ENCODE measurements at places on chromosomes 16 and 17.

GRCh38 chr17:69144331-69145255, 2.9 kb upstream of the ABCA6 start:
- DNase-seq = no peak

DNA sequence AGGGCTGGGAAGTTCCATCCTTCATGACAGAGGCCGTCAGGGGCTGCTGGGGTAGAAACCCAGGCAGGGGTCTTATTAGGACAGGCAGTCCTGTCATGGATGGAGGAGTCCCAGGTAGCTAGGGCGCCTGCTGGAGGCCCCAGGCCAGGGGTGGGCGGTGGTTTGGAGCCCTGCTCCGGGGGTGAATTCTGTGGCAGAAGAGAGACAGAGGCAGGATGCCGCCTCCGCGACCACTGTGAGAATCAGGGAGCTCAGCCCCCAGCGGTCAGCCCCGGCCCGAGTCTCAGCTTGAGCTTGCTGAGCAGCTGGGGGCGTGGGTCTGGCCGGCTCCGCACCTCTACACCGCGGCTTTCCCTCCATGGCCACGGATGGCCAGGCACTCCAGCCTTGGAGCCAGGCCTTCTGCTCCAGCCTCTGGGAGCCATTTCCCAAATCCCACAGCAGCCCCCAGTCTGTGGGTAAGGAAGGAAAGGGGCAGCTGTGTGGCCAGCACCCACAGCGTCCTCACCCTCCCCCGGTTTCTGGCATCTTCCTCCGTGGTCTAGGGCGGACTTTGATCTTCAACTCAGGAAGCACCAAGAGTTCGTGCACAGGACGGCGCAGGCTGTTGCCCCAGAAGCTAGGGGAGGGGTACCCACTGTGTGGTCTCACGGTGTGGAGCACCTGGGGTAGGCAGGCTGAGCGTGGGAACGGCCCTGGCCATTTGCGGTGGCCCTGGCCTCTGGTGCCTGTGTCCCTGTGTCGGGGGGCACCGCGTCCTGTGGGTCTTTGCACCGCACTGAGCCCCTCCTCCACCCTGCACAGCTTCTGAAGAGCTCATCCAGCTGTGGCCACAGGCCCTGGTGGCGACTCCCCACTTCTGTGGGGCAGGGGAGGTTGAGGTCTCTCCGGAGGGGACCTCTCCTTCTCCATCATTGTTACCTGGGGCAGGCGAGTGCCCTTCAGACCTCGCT, 14.1 kb downstream of the CD7 start:
- DNase-seq = no peak

DNA sequence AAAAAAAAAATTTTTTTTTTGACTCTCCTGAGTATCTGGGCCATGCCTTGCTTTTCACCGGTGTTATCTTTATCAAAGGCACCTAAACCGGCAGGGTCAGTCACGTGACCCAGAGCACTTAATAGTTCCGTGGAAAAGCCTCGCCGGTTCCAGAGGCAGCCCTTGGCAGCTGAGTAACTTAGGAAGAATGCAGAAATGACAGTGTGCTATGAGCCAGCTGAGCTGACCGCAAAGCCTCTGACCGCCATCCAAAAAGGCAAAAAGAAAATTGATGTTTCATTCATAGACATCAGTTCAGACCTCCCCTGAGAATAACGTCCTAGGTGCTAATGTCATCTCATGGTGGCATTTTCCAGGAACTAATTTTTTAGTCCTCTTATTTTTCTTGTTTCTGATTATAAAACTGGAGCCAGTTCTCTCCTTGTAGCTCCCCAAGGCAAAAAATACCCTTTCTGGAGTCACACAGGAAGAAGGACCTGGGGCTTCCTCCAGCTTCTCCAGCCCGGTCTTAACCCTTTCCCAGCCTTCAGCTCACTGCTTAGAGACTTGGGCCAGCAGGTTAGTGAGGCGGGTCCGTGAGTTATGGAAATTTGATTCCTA, 122.6 kb downstream of the SOCS1 start:
- peak; percentile 83 for DNase-seq

GRCh38 chr17:9173386-9173983, 152.2 kb downstream of the NTN1 start:
- no peak for DNase-seq

DNA sequence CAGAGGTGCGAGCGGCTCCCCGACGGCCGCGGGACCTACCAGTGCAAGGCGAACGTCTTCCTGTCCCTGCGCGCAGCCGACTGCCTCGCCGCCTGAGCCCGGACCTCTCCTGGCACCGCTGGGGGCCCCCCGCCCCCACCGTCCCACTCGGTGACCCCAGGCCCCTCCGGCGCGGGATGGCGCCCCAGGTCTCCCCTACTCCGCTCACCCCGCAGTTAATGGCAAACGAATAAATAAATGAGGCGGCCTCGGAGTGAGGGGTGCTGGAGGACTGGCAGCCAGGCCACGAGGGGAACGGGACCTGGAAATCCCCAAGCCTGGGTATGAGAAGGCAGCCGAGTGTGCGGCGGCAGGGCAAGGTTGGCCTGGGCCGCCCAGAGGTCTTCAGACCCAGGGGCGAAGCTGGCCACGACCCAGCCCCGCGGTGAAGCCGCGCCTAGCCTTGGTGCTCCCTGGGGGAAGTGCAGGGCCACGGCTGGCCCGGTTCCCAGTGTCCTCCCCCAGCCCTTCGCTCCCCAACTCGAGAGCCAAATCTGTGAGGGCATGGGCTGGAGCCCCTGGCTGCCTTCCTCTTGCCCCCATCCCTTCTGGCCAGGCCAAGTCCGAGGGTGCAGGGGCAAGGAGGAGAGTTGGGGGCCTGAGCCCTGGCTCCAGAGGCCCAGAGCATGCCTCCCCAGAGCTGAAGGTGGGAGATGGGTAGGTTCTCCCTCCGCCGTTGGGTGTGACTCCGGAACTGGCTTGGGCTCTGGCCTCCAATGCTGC, 796 bp downstream of the NPB start:
- no peak for DNase-seq

- no peak for DNase-seq
Measured at GRCh38 chr17:35932586-35932985, 2.0 kb upstream of the RDM1 start.

- DNase-seq = no peak
Measured at GRCh38 chr16:77327717-77328116, 107.1 kb downstream of the ADAMTS18 start.

DNA sequence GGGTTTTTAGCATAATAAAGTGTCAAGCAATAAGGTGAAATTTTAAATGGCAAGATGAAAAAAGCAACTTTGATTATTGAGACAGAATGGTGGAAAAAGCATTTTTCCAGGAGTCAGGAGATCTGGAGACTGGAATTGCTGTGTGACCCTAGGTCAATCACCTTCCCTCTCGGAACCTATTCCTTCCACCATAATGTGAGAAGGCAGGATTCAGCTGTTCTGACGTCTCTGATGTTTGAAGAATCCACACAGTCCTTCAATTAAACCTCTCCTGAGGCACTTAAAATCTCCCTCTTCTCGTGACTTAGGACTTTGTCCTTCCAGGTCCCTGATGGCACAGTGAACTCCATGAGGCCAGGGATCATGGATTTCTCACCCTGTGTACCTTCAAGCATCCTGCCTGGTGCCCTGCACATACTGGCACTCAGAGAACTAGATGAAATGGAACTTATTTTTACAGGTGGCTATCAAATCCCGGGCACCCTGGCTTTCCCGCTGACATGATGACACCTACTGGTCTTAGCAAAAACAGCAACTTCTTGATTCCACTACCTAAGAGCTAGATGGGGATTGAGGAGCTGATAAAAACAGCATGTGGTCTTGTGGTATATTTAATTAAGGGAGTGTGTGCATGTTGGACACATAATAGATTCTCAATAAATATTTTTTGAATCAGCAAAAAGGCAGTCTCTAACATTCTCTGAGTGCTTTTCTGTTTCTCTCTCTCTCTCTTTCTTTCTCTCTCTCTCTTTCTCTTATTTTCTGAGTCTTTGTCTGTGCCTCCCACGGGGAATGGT, 2.3 kb upstream of the CCDC182 start:
- DNase-seq = peak; percentile 37

DNA sequence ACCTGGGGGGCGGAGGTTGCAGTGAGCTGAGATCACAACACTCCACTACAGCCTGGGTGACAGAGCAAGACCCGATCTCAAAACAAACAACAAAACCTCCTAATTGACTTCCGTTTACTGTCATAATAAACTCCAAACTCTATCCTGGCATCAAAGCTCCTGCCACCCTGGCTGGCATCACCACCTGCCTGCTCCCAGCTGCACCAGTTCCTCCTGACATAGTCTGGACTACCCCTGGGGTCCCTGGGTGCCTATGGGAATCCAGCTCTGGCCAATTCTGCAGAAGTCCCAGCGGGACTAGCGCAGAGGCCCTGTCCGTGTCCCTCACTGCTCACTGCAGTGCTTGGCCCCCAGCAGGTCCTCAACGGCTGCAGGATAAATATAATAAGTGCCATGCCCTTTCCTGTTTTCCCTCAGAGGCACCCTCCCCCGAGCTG, 723 bp downstream of the NTHL1 start:
- DNase-seq = no peak

GRCh38 chr17:45229681-45230409, 8.2 kb downstream of the FMNL1 start:
- DNase-seq = no peak

DNA sequence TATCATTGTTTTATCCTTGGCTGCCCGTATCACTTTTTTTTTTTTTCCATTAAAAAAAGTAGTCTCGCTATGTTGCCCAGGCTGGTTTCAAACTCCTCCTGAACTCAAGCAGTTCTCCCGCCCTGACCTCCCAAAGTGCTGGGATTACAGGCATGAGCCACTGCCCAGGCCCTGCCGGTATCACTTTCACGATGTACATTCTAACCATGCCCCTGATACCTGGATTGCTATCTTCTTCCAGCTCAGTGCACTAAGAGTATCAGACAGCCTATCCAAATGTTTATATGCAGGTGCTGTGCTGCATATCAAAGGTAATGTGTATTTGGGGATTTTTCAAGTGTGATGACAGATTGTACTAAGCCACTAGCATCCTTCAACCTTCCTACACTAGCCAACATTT, 14.2 kb downstream of the MOSMO start:
- DNase-seq = no peak

- DNase-seq = no peak
Measured at GRCh38 chr17:21843318-21843865, 151.1 kb downstream of the KCNJ18 start.

- no peak for DNase-seq
Measured at GRCh38 chr16:86931410-86931941, 353.1 kb downstream of the FOXL1 start.

- peak; percentile 69 for DNase-seq
Measured at GRCh38 chr17:62791235-62791734, 16.8 kb downstream of the MARCHF10 start.

DNA sequence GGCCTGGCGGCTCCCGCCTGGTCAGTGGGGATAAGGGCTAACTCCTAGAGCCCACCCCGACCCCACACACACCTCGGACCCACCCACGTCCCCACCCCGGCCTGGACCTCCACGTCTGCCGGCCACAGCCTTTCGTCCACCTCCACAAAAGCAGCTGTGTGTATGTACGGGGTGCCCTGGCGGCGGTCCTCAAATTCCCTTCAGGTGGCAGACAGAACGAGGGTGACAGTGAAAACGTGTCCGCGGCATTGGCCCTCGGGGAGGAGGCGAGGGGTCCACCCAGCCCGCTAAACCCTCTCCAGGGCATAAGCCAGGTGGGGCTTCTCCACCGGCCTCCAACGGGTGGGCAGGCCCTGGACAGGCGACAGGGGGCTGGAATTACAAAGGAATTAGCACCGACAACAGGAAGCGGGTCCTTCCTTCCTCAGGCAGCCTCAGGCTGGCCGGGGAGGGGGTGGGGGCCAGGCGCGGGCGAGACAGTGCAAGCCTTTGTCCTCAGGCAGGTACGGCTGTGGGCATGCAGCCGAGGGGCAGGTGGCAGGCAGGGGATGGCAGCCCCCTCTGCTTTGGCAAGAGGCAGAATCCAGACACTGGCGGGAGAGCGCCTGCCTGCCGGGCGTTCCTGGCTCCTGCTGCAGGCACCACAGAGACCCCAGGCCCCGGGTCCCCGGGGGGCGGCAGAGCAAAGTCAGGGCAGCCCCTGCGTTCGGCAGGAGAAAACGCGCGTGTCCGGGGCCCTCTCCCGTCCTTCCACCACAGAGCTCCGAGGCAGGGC, 12.3 kb upstream of the PITPNA start:
- DNase-seq = no peak

DNA sequence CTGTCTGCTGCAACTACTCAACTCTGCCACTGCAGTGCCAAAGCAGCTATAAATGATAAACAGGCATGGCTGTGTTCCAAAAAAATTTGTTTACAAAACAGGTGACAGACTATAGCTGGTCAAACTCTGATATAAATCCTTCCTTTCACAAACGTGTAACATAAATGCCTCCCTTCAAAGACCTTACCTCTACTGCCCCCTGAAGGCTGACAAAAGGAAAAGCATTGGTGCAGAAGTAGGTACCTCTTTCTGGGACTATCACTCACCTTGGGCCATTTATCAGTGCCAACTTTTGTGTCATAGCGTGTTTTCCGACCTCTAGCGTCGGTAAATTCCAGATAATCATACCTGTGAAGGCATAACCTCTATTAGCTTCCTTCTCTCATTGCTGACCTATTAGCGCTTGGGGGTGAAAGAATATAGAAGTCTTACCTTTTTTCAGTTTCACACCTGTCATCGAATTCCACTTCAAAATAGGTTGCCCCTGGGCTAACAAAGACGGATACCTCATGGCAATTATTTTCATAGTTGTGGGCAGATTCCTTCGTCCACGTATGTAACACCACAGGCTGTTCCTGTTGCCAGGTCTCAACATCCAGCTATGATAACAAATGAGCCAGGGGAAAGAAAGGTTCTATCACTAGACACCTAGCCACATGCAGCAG, 67.9 kb downstream of the ZZEF1 start:
- peak; percentile 15 for DNase-seq

GRCh38 chr17:34578656-34579016, 746 bp upstream of the TMEM132E start:
- no peak for DNase-seq

DNA sequence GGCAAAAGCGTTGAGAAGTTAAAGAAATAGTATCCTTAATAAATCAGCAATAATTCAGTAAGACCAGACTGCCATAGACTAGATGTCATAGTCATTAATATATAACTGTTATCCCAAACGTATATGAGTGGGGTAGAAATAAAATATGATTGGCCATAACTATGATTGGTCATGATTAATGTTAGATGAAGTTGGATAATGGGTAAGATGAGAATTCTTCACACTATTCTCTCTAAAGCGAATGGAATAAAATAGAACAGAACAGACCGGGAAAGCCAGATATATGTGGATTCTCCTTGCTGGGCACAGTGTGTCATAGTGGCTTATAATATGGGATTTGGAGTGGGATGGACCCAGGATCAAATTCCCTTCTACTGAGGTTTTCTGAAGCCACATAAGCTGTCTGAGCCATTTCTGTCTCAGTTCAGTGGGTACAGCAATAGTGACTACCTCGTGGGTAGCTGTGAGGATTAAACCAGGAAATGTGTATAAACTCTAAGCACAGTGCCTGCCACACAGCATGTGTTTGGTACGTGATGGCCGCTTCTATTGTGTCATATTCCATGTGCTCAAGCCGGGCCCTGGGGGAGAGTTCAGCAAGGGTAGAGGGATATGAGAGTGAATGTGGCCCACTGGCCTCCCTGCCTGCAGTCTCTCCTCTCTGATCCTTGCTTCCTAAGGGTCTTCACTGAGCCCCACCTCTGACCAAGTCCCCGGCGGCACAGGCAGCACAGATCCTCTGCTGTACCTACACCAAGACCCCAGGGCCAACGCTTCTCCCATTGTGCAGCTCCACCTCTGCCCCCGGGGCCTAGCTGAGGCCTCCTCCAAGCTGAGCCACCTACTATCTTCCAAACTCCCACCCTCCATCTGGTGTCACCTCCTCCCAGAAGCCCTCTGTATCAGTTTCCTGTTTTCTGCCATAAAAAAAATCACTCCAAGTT, 3.7 kb downstream of the CETP start:
- no peak for DNase-seq

GRCh38 chr16:29684679-29685078, 5.7 kb downstream of the QPRT start:
- DNase-seq = no peak

GRCh38 chr17:33127706-33128105, 136.1 kb downstream of the SPACA3 start:
- DNase-seq = no peak

All from HFF-Myc (cell line).